ENCODE measurements at places on chromosomes 3 and 15.

GRCh38 chr3:55639896-55640765 lies 153.0 kb upstream of the WNT5A start:
- no peak for DNase-seq

- DNase-seq, result no peak
Observed at GRCh38 chr3:111688190-111688800, 93.1 kb upstream of the ZBED2 start.

- no peak for DNase-seq
Observed at GRCh38 chr3:163605915-163606314, 1472.4 kb downstream of the SI start.

- DNase-seq, result no peak
Observed at GRCh38 chr3:2452249-2452648, 353.6 kb downstream of the CNTN4 start.

- no peak for DNase-seq
Observed at GRCh38 chr3:129114455-129114854, 7.1 kb downstream of the RAB43 start.

DNA sequence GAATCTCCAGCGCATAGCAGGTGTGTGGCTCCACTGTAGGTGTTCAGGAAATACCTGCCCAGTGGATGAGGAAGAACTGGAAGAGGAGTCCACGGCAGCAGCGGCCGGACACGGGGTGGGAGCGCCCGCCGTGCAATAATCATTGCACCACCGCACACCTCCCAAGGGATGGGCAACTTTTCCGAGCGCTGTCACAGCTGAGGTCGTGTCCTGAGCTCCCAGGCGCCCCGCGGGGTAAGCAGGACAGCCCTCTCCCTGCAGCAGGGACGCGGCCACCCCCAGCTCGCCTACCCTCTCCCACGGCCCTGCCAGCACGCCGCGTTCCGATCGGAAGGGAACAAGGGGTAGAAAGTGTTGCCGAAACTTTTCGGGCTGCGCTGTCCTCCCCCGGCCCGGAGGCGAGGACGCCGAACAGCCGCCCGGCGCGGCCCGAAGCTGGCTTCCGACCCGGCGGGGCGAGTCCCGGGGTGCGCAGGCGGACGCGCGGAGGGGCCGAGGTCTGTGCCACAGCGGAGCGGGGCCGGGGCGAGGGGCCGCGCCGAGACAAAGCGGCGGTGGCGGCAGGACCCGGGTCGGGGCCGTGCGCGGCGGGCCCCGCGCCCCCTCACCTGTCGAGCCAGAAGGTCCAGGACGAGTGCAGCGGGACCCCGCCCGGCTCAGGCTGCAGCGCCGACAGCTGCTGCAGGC lies 475 bp downstream of the EIF4E3 start:
- DNase-seq, result no peak

- DNase-seq, result no peak
Observed at GRCh38 chr15:23690450-23690852, 3.3 kb upstream of the NDN start.

GRCh38 chr3:30970183-30970582 lies 75.7 kb upstream of the GADL1 start:
- DNase-seq, result no peak

DNA sequence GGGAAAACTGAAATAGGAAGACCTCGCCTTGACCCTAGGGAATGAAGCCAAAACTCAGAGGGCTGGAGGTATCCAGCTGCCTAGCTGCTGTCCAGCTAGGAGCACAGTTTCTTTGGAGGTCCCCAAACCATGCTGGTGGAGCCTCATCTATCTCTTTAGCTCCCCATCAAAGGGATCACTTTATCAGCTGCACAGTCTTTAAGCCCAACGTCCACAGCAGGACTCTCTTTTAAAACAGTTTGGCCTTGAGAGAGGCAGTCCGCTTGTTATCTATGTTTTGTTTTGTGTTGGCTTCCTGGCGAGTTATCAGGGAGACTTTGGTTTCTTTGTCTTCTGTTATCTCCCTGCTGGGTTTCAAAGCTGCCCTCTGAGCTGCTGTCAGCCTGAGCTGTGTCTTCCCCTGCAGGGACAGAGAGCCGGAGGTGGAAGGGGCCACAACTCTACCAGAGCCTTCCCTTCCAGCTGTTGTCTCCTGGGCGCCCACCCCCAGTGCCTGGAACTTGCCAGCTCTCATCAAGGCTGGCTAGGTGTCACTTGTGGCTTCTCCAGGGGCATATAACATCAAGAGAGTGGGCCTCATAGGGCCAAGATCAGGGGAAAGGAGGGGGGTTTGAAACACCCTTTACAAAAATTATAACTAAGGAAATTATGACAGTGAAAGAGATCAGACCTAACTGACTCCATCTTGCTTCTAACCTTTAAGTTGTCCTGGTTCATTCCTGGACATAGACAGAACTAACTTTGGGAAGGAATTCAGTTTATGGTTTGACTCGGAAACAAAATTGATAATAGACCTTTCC lies 61.4 kb upstream of the C15orf39 start:
- DNase-seq, result peak; percentile 91

DNA sequence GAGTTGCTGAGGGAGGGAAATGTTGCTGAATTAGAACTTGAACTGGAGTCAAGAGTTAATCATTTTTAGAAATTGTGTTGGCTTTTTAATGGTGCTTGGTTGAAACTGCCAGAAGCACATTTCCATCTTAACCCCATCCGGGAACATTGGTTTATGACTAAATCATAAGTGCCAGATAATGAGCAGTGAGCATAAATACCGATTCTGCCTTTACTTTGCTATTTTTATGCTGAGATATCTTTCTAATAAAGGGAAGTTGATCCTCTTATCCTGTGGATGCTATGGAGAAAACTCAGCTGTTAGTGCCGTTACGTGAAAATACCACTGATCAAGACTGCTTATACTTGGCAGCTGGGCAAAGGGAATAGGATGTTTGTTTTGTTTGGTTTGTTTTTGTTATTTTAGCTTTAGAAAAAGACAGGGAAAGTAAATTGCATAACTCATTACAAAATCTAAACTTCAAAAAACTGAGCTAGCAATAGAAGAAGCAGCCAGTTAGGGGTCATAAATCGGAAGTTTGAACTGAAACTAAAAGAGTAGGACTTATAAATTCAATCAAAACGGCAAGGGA lies 813.1 kb downstream of the NAALADL2 start:
- no peak for DNase-seq

DNA sequence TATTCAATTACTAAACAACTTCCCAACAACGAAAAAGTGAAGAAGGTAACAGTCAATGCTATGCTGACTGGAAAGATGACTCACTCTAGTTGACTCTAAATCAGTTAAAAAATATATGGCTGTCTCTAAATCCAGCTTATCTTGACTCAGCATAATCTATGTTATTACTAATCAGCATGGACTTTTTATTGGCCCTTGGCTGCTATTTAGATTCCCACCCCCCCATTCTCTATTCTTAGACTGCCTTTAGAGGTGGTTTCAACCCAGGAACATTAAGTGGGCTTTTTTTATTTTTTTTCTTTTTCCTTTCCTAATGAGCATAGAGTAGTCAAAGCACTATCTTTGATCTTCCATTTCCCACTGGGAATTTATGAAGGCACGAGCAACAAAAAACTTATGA lies 1.9 kb downstream of the PCOLCE2 start:
- DNase-seq, result peak; percentile 9

DNA sequence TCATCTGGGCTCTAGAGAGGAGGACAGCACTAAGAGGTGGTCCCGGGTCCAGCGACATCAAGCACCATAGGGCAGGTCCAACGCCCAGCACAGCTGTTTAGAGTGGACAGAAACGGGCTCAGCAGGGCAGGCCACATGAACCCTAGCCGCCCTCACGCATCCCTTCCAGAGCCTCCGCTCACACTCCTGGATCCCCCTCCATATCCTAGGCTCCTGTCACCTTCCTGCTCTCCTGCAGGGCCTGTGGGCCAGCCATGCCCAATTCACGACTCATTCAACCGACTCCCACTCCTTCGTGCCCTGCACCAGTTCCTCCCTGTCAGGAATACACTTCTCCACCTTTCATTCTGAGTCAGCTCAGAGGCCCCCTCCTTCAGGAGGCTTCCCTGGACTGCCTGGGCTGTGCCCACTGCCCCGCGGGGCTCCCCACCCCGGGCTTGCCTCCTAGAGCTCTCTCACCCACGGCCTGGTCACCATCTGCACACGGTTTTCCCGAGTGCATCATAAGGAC lies 90.2 kb downstream of the LINGO1 start:
- DNase-seq, result no peak

DNA sequence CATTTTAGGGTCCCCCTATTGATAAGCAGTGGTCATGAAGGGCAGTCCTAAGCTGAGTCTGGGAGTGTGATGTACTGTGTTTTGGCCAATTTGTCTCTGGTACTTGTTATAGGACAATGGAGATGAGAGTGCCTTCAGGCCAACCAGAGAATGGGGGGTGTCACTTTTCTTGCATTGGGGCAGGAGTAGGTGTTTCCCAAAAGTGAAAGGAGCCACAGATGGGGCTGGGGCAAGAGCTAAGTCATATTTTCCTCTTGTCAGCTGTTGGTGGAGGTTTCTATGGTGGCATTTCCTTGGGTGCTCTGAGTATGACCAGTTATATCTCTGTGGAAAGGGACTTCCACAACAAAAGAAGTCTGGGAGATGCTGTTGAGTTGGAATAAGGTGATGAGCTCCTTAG lies 24.7 kb upstream of the BSN start:
- no peak for DNase-seq

DNA sequence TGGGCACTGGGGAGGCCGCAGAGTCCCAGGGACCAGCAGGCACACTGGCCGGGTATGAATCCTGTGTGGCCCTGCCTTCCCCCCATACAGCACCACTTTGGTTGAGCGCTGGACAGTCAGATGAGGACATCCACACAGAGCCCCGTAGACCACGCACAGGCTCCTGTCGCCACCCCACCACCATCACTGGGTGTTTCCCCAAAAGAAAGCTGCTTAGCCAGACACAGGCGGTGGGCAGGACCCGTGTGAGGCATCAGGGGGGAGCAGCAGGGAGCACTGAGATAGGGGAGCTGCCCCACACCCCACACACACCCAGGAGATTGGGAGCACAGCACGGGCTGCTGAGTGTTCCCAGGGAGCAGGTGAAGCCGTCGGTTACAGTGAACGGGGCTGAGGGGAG lies 42.4 kb upstream of the SLC41A3 start:
- no peak for DNase-seq

- no peak for DNase-seq
Observed at GRCh38 chr3:130488288-130488687, 28.7 kb upstream of the COL6A6 start.

DNA sequence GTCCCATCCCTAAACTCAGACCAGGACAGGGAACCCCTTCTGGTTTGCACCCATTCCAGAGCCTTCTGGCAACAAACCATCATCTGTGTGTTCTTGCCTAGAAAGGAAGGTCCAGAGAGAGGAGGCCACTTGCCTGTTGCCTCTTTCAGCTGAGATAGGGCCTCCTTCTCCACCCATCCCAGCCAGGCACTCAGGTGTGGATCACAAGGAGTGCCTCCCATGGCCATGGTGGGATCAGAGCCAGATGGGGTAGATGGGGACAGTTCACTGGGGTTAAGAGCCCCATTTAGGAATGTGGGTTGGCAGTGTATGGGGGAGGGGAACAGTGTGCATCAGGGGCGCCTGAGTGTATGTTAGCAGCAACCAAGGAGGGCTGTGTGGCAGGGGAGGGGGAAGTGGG lies 8.9 kb upstream of the CTDSPL start:
- no peak for DNase-seq

DNA sequence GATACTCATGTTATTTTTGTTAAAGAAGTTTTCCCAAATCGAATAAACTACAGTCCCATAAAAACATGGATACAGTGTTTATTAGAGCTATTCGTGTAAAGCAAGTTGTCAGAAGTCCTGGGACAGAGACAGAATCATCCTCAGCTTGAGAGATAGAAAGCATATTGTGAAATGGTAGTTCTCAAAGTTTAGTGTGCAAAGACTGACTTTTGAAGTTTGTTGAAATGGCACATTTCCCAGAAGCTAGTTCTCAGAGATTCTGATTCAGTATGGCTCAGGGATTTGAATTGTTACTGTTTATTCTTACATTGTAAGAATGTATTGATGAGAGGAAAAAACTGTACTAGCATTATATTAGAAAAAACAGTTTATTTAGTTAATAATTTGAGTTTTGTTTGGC lies 22.1 kb downstream of the GABRR3 start:
- DNase-seq, result no peak

DNA sequence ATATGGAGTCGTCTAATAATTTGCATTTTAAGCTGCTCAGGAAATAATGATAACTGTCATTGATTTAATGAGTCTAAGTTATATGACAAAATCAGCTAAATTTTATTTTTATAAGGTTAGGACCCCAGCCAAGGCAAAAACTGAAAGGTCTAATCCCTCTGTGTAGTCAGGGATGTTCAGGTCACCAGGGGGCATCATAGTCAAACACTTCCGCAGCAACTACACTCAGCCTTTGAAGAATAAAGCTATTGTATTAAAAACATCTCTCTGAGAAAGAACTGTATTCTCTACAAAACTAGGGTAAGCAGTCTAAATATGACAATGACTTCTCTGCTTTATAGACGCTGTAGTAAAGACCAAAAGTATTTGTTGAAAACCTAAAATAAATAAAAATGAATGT lies 15.0 kb downstream of the INTS14 start:
- DNase-seq, result peak; percentile 28

GRCh38 chr15:29021857-29022256 lies 136.1 kb downstream of the APBA2 start:
- DNase-seq, result no peak

DNA sequence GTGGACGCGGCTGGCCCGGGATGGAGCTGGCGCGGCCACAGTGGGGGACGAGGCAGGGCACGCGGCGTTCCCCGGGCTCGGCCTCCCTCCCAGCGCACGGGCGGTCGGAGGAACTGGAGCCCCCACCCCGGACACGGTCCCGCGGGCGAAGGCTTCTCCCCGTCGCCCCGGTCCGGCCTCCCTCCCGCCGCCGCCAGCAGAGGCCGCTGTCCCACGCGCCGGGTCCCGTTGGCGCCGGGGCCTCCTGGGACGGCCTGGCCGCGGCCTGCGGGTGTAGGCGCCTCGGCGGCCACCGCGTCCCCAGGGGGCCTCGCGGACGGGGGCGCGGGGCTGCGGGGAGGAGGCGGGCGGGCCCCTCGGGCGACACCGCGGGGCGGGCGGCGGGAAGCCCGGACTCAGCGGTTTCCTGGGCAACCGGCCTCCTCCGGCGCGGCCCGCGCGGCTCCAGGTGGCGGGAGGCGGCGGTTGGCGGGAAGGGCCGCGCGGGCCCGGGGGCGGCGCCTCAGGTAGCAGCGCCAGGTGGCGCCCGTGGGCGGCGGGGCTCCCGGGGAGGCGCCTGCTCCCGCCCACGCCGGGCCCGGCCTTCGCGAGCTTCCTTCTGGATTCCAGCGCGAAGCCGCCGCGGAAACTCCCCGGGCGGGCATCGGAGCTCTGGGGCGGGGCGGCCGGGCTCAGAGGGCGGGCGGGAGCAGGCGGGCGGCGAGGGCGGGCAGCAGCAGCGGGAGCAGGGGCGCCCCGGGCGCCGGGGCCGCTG lies 26.7 kb downstream of the MELTF start:
- DNase-seq, result peak; percentile 67

- no peak for DNase-seq
Observed at GRCh38 chr3:176734146-176734545, 463.1 kb downstream of the TBL1XR1 start.
